ENCODE measurements at places on chromosomes 7 and 10.

GRCh38 chr7:43625453-43625852 is 42.5 kb downstream of the STK17A start:
- DNase-seq, result peak; percentile 26

DNA sequence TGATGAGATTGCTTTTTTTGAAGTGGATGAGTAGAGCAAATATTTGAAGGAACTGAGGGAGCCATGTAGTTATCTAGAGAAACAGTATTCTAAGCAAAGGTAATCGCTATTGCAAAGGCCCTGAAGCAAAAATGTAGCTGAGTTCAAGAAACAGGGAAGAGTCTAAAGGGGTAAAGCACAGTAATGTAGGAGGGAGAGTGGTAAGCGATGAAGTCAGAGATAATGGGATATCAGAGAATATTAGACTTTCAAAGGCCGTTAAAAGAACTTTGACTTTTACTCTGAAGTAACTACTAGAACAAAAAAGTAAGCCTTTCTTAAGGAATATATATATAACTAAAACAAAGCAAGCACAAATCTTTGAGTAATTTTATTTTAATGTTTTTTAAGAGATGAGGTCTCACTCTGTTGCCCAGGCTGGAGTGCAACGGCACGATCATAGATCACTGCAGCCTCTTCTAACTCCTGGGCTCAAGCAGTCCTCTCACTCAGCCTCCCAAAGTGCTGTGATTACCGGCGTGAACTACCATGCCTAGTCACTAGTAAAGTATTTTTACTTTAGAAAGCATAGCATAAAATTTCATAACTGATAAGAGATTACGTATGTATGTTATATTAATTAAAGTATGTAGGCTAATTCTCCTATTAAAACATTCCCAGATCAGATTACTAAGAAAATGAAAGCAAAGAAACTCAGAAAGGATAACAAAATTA is 61.7 kb upstream of the OIT3 start:
- DNase-seq, result no peak

DNA sequence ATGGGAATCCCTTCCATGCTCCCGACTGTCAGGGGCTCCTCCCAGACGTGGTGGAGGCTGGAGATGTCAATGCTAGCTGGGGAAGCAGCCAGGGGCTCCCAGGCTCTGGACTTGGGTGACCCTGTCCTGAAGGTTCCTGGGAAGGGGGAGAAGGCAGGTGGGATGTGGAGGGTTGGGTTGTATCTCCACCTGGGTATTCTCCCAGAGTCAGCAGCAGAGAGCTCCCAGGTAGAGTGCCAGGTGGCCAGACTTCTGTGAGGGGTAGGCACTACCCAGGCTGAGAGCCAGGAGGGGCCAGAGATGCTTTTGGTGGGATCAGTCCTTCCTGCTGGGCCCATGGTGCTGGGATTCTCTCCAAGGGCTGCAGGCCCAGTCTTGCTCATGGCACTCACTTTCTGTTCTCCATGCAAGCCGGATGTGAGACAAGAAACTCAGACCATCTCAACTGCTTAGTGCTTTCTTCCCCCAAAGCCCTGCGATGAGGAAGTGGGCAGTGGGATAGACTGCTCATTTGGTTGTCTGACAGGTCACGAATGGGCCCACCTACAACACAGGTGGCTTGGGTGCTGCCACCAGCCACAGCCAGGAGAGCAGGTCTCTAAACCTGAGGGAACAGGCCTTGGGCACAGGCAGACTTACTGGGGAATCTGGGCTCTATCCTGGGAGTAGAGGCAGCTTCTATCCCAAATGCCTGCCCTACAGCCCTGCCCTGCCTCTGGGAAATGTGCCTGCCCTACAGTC is 52.5 kb upstream of the CAMK2B start:
- DNase-seq, result no peak

DNA sequence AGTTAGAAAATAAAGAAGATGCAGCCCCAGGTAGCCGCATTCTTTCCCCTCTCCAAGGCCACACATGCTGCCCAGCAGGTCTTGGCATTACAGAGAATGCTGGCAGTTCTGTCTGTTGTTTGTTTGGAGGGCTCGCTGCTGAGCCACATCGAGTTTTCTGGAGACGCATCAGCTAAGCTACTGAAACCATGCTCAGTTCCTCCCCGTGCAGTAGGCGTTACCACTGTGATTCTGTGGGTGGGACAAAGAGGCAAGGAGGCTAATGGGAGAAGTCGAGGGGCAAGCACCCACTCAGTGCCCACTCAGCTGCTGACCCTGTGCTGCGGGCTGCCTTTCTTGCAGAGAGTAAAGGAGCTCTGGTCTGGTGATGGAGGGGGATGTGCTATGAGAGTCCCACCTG is 15.5 kb upstream of the GTPBP4 start:
- DNase-seq, result no peak

- no peak for DNase-seq
Measured at GRCh38 chr7:81664304-81664703, 105.5 kb downstream of the HGF start.

DNA sequence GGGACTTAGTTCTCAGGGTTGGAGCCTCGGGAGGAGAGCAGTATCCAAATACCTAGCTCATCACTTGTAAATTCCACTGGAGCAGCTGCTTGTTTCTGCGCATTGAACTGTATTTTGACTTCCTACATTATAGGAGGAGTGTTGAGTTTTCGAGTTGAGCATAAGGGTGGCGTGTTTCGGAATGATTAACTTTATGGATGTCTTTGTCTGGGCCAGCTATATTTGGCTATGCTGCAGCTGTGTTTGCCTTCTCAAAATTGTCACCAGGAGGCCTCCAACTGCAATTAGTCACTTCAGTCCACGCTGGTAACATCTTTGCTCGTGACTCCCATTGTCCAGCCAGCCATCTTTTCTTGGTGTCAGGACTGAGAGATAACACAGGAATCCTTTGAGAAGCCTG is 9.1 kb downstream of the CELF2 start:
- no peak for DNase-seq

DNA sequence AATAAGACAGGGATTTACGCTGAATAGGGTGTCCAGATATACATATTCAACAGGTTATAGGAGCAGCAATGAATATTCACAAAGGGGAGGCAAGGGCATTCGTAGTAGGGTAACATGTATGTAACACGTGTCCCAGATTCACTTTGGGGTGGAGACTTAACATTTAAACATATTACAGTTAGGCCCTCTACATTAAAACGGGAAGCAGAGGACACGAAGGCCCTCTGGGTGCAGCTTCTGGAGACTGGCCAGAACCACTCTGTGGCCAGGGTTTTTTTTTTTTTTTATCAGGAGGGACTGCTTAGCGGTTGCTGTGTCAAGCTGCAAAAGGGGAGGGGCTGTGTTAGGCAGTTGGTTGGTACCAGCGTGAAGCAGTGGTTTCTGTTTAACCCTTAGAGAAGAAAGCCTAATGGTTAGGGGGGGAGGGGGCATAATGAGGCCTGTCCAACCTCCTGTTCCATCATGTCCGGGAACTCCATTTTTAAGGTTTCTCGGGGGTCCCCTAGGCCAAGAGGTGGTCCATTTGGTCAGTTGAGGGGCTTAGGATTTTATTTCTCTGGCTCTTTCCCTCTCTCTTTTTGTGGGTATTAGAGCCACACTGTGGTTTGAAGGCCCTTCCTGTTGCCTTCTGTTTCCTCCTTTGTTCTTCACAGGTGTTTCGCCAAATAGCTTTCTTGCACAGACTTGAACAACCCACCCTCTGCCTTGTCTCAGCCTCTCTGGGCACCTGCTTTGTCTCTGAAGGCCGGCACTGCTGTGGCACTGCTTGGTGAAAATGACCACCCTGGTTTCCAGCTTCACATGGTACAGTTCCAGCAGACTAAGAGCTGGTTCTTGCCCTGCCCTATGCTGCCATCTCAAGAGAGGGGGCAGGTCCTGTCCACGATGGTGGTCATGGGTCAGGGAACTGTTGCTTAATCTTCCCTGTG is 26.4 kb downstream of the PRF1 start:
- peak; percentile 82 for DNase-seq

- DNase-seq, result no peak
Measured at GRCh38 chr7:108375668-108376067, 80.6 kb downstream of the NRCAM start.

- DNase-seq, result peak; percentile 48
Measured at GRCh38 chr7:105353752-105354328, 34.9 kb downstream of the SRPK2 start.

- DNase-seq, result peak; percentile 38
Measured at GRCh38 chr10:74081192-74081803, 69.3 kb downstream of the AP3M1 start.

GRCh38 chr10:133294189-133294588 is 14.5 kb downstream of the TUBGCP2 start:
- no peak for DNase-seq

GRCh38 chr10:101797403-101798059 is 14.3 kb upstream of the NPM3 start:
- DNase-seq, result peak; percentile 4

DNA sequence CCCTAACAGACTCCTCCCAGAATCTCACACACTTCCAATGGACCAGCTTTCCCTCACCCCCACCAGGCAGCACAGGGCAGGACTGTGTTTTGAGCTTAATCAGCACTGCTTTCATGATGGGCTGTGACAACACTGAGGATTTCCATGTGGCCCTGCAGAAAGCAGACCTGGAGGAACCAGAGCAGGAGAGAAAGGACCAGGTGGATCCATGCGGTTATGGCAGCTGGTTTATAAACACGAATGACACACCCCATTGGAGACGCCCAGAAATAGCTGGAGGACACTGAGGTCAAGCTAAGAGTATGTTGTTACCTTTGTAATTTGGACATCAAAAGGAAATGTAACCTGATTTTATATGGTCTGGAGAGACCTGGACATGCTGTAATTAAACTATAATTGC is 31.7 kb upstream of the HERPUD2 start:
- DNase-seq, result peak; percentile 74

DNA sequence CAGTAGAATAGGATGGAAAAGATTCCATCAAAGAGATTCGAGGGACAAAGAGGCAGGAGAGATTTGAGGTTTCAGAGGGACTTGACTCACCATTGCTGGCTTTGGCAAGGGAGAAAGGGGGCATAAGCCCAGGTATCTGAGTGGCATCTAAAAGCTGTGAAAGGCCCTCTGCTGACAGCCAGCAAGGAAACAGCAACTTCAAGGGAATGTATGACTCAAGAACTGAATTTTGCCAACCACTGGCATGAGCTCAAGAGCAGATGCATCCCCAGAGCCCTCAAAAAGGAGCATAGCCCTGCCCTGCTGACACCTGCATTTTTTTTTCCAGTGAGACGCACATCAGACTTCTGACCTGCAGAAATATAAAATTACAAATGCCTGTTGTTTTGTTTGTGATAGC is 19.6 kb upstream of the ADAM12 start:
- DNase-seq, result no peak

- peak; percentile 89 for DNase-seq
Measured at GRCh38 chr10:20993389-20993788, 96.3 kb upstream of the NEBL start.
